ENCODE measurements at places on chromosomes 16 and 17.

DNA sequence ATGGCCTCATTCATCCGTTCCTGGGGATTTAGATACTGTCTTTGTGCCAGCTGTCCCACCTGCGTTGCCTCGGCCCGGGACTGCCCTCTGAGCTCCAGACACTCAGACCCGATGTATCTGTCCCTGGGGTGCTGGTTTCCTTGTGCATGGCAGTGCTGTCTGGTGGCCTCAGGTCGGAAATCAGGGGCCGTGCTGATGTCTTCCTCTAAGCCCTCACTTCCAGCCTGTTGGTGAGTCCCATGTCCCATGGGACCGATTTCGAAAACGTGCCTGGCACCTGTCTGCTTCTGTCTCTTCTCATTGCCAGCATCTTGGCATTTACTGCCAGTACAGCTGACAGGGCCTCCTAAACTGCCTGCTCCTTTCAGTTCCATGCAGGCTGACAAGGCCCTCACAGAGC is 22.1 kb downstream of the NT5M start:
- no peak for DNase-seq

GRCh38 chr17:39012725-39013124 is 45.5 kb upstream of the FBXO47 start:
- no peak for DNase-seq

DNA sequence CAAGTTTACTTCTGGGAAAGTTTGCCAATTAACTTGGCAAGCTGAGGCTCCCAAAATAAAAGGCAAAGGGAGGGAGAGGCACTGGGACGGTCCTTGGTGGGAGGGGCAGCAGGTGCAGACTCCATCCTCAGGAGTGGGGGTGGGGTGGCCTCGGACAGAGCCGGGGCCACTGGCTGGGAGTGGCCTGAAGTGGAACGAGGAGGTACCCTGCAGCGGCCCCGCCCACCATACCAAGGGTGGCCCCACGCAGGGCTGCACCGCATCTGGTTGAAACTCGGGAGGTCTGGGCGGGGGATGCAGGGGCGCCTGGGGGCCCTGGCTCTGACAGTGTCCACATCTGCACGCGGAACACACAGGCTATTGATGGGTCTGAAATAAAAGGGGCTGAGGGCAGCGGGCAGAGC is 42.4 kb upstream of the SLC38A10 start:
- DNase-seq = no peak

DNA sequence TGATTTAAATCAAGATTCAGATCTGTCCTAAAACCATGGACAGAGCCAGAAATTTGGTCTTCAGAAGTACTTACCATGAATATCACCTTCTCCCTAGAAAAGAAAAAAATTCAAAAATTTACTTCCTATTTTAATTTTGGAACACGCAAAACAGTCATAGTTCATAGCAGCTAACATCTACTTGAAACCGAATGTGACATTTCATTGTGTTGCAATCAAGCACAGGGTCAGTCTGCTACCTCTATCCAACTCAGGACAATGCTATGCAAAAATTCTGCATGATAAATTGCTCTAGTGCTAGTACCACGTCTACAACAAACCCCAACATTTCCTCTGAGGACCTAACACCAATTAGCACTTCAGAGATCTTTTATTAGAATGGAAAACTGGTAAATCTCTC is 7.7 kb downstream of the JPT1 start:
- DNase-seq = peak; percentile 59

DNA sequence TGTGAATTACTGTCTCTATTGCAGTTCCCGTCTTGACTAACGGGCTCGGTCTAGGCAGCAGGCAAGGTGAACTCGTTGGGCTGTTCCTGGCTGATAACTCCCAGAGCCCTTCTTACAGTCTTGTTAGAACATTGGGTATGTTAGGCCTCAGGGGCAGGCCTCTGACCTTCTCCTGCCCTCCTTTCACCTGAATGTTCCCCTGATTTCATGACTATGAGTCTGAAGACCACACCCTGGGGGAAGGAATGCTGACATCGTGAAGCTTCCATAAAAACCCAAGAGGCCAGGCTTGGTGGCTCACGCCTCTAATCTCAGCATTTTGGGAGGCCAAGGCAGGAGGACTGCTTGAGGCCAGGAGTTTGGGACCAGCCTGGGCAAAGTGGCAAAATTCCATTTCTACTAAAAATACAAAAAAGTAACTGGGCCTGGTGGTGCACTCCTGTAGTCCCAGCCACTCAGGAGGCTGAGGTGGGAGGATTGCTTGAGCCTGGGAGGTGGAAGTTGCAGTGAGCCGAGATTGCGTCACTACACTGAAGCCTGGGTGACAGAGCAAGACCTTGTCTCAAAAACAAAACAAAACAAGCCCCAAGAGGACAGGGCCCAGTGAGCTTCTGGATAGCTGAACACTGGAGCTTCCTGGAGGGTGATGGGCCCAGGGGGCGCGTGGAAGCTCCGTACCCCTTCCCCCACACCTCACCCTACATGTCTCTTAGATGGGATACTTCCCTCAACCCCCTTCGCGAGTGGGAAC is 47.8 kb upstream of the FBXO47 start:
- no peak for DNase-seq

DNA sequence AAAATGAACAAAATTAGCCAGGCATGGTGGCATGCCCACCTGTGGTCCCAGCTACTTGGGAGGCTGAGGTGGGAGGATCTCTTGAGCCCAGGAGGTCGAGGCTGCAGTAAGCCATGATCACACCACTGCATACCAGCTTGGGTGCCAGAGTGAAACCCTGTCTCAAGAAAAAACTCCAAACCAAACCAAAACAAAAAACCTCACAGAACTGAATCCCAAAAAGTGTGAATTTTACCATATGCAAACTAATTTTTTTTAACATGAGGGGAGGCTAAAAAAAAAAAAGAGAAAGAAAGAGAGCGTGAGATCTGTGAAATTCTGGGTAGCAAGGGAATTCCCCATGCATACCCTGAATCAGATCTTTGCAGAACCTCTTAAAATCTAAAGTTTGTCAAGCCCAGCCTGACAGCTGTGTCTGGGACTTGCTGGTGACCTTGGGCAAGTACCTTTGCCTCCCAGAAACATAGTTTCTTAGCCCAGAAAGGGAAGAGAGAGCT is 17.1 kb upstream of the CDH1 start:
- DNase-seq = no peak
